ENCODE measurements at places on chromosomes 7 and 10. TPM values are rescaled to one million over a fixed set of nuclear protein-coding genes. Genes with fewer than 3 reads are reported as not detected.

NPFFR1 gene
- total RNA-seq: not detected

FAM25G gene
- not detected for total RNA-seq

HOXA7 gene
- total RNA-seq: not detected

SPDYE5 gene
- total RNA-seq: 0.15 TPM

PLEKHS1 gene
- not detected for total RNA-seq

- DNase-seq: peak; percentile 89
Measured at GRCh38 chr10:96642973-96643372, 56.2 kb upstream of the TM9SF3 start.

DNA sequence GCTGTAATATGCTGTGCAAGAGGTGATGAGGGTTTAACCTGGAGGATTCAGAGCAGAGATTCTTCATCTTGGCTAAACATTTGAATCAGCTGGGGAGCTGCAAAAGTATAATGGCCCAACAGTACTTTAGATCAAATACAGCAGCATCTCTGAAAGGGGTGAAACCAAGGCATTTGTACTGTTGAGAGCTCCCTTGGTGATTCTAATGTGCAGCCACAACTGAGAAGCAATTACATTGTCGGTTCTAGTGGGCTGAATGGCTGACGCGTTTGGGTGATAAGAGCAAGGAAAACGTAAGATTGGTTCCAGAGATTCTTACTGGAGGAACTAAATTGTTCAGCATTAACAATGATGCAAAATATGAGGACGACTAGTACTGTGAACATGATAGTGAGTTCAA is 269.7 kb downstream of the AGMO start:
- no peak for DNase-seq

DNA sequence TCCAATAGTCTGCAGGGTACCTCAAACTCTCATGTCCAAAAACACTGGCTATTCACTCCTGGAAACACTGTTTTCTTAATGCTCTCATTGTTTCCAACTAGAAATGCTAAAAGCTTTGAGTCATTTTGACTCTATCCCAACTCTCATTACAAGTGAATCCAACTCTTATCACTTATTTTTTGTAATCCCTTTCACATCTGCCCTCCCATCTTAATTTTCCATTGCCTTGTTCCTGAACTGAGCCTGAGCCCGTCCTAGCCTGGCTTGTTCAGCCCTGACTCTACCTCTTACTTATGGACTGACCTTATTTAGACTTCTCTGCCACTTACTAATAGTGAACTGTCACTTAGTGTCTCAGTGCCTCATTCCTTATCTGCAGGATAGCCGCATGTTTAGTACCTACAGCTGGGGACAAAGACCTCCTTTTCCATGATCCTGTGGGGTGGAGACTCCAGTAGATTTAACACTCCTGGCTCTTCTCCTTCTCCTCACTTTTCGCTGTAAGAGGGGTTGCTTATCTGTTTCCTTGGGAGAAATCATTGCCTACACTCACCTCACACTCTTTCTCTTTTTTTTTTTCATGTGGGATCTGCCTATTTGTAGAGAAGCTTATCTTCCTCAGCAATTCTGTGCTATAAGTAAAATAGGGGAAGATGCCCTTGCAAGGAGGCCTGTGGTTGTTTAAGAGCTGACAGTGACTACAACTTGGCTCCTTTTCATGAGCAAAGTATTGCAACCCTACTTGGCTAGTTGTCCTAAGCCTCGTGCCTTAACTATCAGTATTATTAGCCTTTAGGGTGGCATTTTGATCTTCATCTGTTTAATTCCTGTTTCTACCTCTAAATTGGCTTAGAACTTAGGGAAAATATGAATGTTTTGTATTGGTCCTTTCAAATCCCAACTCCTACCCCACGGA is 56.4 kb downstream of the SLC16A12 start:
- no peak for DNase-seq

DNA sequence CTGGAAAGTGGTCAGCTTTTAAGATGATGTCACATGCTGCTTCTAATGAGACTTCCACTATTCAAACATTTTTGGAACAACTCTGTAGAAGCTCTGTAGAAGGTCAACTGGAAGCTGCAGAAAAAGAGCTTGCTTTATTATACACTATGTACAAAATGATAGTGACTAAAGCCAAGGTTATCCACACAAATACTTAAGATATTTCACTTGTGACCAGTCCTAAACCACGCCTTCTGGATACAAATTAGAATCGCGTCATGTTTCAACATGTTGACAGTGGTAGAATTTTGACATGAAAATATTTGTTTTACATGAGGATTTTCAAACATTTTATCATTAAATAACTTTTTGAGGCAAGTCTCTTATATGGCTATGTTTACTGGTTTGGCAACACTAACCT is 499.6 kb upstream of the PHF14 start:
- no peak for DNase-seq

DNA sequence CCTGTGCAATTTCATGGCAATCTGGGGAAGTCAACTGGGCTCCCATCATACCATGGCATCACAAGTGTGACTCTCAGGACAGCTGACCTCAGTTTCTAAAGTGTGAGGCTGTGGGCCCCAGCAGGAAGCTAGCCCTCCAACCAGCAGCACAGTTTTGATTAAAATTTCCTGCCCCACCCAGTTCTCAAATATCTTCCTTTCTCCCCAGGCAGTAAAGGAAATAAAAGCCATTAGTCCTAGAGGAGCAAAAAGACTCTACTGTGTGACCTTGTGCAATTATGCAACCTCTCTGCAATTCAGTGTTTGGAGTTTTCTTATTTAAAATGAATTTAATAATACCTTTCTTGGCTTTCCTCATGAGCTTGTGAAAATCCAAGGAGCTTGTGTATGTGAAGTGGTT is 143.1 kb upstream of the CDCA7L start:
- DNase-seq: no peak

GRCh38 chr7:66054063-66054462 is 21.6 kb upstream of the ASL start:
- no peak for DNase-seq

- no peak for DNase-seq
Measured at GRCh38 chr7:69615685-69616084, 17.4 kb downstream of the AUTS2 start.

GRCh38 chr10:43647576-43647975 is 1.1 kb downstream of the ZNF32 start:
- DNase-seq: no peak

DNA sequence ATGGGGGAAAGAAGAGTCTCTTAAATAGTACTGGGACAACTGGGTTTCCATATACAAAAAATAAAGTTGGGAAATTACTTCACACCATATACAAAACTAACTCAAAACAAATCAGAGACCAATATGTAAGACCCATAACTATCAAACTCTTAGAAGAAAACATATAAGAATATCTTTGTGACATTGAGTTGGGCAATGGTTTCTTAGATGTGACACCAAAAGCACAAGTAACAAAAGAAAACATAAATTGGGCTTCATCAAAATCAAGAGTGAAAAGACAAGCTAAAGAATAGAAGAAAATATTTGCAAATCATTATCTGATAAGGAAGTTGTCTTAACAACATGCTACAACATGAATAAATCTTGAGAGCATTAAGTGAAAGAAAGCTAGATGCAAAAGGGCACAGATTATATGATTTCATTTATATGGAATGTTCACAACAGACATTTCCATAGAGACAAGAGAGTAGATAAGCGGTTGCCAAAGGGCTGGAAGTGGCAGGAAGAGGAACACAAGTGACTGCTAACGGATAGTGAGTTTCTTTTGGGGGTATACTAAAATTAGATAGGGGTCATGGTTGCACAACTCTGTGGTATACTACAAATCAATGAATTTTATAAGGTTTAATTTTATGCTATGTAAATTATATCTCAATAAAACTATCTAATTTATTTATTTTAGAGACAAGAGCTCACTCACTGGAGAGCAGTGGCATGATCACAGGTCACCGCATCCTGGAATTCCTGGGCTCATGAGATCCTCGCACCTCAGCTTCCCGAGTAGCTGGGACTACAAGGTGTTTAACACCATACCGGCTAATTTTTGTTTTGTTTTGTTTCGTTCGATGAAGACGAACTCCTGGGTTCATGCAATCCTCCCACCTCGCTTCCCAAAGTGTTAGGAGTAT is 35.4 kb downstream of the JMJD1C start:
- DNase-seq: no peak

Data from activated CD8-positive, alpha-beta memory T cell treated with anti-CD3 and anti-CD28 coated beads, Interleukin-2, amount 10 ng/mL, durations not matched to agents 7 days and 5 days (primary cell).